ENCODE measurements at places on chromosomes 13 and 19.

DNA sequence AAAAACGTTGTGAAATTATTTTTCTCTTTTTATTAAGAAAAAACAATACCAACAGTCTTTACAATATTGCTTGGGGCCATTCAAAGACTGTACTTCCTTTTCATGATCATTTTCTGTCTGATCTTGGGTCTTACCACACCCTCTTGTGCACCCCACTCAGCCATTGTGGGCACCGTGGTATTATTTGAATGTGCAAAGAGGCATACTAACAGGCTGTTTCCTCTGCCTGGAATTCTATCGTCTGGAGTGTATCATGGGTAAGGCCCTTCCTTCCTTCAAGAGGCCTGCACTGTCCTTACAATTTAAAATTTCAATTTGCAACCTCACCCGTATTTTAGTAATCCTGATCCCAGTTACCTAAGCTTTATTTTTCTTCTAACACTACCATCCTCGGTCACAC is 76.5 kb downstream of the FGF14 start:
- no peak for DNase-seq

GRCh38 chr19:45323671-45324081 is 1.0 kb upstream of the CKM start:
- DNase-seq: no peak

- DNase-seq: no peak
Measured at GRCh38 chr19:16012552-16012951, 63.7 kb upstream of the TPM4 start.

- DNase-seq: no peak
Measured at GRCh38 chr13:40980461-40980860, 38.7 kb downstream of the ELF1 start.

DNA sequence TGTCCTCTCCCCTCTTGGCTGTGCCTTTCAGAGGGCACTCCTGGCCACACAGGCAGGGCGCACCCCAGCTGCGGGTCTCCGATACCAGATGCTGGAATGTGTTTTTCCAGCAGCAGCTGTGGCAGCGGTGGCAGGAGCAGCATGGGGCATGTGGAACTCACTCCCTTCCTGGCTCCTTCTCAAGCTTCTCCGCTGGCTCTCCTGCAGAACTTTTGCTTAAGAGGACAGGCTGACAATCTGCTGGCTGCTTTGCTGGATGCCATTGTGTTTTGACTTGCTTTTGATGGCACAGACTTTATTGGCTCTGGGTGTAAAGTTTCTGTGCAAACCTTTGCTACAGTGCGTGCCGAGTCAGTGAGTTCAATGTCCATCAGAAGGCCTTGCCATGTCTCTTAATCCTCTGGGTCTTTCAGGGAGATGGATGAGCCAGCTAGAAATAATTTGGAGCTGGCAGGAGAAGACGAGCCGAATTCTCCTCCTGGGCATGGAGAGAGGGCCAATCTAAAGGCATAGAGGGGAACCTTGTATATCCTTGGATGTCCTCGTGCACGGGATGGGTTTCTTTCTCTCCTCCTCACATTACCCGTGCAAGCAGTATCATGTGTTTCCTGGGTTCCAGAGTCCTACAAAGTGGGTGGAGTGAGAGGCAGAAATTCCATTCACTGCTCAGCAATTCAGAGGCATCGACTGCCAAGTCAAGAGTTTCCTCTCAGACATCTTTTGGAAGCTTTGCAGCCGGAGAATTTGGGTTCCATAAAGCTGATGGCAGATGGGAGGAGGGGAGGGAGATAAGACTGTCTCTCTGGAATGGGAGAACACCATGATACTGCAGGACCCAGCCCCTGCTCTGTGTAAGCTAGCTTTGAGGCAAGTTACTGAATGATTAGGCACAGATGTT is 231.2 kb downstream of the FGF9 start:
- no peak for DNase-seq
